ENCODE measurements at places on chromosomes 1 and 21.

DNA sequence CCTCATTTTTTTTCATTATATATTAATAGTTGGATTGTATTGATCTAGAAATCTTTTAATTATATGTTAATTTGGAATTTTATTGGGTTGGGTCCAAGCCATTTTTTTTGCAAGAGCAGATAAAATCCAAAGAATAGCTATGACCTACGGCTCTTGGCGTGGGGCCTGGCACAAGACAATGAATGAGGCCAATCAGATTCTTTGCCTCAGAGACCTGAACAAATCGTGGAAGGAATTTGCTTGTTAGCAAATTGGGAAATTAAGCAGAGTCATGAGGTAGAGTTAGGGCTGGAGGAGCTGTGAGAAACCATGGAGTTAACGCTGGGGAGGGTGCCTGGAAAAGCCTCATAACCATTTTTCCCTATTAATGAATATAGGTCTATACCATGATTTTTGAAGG, 40.1 kb downstream of the CAMSAP2 start:
- DNase-seq: no peak

DNA sequence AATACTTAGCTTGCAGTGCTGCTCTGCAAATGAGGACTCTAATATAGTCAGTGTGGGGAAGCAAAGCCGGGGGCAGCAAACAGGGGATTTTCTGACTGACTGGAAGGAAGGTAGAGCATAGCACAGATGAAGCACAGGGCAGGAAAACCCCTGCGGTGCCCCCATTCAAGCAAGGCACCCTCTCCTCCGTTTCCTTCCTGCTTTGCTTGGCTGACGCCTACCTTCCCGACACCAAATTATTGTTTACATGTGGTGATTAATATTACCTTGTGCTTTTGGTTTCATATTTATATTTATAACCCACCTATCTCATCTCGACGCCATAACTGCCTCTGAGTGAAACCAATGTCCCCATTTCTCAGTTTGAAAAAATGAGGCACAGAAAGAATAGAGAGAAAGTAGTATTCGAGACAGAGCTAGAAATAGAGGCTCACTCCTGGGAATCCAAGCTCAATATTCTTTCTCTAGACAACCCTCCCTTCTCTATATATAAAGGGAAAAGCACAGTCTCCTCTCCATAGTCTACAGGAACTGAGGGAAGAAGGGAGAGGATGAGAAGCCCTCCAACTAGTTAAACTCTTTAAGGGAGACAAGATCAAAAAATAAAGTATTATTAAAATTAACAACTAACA, 41.3 kb downstream of the PIK3C2B start:
- no peak for DNase-seq

GRCh38 chr1:16375521-16376340, 8.7 kb downstream of the SZRD1 start:
- DNase-seq: no peak

DNA sequence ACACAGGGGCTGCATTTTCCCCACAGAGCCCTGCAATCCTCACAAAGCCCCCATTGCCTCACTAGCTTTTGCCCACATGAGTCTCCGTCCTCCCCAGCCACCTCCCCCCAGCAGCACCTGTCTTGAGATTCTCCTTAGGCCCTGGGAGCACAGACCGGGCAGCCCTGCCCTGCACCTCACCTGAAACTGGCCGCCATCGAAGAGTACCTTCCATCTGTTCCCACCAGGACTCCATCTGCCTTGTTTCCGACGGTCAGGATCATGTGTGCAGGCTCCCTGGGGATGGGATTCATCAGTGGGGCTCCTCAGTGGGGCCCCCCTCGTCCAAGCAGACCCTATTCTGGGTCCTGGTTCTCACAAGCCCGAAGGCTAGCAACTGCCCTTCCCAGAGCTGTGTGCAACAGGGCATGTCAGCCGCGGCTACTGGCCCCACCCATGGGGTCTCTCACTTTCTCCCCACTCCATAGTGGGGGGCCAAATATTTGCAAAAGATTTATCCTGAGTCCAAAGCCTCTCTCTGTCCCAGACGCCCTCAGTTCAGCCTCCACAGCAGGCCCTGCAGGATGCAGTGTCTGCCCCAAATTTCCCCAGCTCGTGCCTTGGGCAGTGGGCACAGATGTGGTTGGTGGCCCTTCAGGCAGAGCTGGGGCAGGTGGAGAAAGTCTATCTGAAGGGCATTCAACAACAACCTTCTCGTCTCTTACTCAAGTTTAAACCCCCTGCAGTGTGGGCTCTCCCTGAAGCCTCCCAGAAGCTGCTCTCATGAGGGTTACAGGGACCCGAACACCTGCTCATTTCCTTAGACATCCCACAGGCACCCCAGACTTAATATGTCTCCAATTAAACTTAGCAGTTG, 4.8 kb downstream of the PDZK1IP1 start:
- no peak for DNase-seq

DNA sequence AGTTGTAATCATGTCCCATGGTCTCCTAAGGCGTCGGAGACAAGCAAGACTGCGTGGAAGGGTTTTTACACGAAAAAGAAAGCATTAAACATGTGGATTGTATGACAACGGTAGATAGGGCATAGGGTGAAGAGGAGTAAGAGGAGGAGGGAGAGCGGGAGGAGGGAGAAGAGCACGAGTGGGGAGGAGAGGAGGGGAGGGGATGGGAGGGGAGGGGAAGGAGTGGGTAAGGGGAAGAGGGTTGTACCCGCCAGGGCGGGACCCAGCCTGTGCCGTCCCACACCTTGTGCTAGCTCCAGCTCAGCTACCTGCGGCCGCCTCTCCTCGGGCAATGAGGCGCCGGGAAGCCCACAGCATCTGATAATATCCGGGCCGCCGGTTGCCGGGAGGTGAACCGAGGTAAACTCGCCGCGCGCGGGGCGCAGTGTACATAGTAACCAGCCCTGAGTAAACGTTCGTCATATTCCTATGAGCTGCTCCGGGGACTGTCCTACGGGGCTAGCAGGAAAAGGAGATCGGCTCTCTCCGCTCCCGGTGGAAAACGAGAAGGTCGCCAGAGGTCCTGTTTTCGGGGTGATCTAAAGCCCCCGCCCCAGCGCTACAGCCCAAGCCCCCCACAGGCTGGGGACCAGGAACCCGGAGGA, 449 bp upstream of the RCAN3 start:
- peak; percentile 74 for DNase-seq

- DNase-seq: no peak
These were observed 57.4 kb upstream of the AJAP1 start for GRCh38 chr1:4597020-4597419.

DNA sequence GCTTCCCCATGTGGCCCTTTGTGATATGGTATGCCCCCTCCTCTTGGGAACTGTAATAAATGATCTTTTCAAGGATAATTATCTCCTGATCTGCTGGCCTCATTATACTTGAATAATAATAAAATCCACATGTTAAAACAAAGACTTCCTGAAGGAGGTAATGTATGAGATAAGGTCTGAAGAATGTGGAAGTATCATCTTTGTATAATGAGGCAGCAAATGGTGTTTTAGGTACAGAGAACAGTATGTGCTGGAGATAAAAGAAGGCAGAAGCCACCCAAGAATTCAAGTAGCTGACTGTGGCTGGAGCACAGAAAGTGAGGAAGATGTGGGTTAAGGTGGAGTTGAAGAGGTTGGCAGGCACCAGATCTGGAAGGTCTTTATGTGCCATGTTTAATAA, 12.8 kb upstream of the COG2 start:
- no peak for DNase-seq

DNA sequence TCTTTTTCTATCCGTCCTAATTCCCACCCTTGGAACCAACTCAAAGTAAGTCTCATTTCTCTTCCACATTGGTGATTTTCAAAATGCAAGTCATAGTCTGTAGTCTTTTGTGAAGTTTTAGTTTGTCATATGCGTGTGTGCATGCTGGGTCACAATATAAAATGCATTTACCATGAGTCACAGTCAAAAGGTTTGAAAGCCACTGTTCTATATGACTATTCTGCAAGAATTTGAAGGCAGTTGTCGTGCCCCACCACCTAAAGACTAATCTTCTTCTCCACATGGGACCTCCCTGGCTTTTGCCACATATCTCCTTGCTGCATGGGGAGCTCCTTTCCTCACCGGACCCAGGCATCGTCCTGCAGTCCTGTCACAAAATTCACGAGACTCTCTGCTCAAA, 1.6 kb downstream of the STPG1 start:
- DNase-seq: no peak

DNA sequence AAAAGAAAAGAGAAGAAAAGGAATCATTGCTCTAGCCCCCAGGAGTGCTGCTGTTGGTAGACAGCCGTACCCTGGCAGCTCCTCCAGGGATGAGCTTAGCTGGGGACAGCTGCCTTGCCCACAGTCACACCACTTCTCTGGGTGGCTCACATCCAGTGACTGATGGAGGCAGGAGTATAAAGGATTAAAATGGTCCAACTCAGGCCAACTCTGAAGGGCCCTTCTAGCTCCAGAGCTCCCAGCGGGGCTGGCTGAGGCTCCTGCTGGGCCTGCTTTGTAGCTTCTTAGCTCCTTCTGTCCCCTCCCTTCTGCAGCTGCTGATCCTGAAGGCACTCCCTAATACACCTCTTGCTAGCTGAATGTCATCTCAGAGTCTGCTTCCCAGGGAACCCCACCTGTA, 4.4 kb downstream of the CITED4 start:
- peak; percentile 75 for DNase-seq

DNA sequence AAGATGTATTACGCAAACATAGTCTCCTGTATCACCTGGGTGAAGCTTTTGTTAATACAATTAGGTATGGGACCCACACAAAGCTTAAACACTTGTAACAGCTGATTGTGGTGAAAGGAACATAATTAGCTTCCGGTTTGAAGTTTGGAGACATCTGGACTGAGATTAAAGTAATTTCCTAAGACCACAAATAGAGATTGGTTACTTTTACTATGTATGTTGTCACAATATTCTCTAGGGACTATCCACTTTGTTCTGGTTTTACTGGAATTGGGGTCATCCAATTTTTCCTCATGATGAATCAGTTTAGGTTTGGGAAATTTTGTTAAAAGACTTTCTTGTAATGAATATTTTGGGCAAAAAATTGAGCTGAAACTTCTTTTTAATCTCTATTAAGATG, 71.8 kb upstream of the SAMSN1 start:
- DNase-seq: no peak

DNA sequence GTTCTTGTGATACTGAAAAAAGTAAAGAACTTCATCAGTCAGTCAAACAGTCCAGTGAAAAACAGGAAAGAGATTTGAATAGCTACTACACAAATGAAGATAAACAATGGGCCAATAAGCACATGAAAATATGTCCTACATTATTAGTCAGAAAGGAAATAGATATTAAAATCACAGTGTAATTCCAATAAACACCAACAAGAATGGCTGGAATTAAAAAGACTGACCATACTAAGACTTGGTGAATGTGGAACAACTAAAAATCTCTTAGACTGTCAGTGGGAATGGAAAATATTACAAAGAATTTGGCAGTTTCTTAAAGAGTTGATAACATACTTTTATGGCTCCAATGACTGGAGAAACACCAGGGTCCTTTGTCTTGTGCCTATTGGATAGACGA, 241.8 kb upstream of the USP24 start:
- no peak for DNase-seq

- no peak for DNase-seq
These were observed 28.7 kb downstream of the LYST start for GRCh38 chr1:235838021-235838420.

- DNase-seq: no peak
These were observed 82.1 kb downstream of the KCND3 start for GRCh38 chr1:111907321-111907720.

DNA sequence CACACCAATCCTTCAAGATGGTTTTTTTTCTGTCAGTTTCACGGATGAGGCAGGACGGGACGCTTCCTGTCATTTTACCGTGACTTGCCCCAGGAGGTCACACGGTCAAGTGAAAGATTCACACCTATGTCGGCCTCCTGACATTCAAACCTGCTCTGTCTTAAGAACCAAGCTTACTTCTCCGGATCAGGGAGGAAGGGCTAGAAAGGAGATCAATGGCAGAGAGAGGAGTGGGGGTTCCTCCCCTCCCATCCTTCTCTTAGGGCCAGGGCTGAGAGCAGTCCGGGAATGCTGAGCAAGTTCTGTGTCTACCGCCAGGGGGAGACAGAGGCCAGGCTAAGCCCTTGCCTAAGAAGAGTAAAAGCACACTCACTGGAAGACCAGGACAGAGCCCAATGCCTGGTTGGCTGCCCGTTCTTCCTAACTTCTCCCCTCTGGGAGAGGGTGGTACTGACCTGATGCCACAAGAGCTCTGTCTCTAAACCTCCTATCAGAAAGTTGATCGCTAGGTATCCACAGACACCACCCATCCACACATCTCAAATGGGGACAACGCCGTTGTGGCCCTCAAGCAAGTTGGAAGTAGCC, 1.1 kb upstream of the PPM1J start:
- peak; percentile 95 for DNase-seq

DNA sequence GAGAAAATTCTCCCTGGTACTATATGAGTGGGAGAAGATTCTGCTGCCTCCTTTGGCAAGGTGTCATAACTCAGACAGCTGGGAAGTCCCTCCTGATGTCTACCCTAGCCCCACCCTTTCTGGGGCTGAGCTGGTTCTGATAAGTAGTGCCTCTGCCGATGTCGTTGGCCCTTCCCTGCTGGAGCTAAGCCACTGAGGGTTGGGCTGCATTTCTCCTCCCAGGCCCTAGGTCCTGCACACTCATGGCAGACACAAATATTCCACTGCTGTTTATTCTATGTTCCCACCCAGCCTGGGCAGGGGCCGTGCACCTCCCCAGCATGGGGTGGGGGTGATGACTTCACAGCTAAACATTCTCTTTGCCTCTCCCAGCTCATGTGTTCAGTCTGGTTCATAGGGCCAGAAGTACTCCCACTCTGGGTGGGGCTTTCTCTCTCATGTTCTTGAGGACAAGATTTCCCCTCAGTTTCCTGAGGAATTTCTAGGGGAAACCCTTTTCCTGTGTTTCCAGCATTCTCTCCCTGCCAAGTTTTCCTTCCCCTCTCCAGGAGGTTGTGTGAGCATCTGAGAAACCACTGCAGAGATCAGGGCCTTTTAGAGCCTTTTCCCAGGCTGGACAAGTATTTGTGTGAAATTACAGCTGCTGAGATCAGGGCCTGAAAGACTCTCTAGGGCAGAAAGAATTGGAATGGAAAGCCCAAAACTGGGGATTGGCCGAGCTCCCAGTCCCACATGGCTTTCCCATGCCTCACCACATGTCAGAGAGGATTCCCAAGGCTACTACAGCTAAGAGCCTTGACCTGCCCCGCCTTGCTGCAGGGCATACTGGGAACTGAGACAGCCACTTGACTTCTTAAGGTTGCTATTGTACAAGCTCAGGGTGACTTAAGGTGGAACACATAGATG, 66.2 kb downstream of the ATP2B4 start:
- peak; percentile 98 for DNase-seq

DNA sequence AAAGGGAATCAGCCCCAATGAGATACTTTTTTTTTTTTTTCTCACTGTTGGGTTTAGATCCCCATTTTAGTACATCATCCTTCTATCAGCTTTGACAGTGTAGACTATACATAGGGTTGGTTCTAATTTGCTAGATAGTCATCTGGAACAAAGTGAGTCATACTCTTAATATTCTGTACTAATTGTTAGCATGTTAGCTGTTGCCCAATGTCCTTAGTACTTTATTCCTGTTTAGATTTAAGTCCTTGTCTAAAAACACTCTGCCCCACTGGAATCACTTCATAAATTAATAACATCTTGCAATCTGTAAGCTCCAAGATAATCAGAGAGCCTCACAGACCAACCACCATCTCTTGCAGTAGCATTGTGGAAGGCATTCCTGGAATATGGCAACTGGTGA, 209.8 kb upstream of the KIAA0040 start:
- DNase-seq: no peak

- no peak for DNase-seq
These were observed 183.2 kb downstream of the DNM3 start for GRCh38 chr1:172024516-172024915.

GRCh38 chr1:209412036-209412435, 171.5 kb upstream of the CAMK1G start:
- DNase-seq: peak; percentile 53
